ENCODE measurements at places on chromosomes 11 and 22.

- DNase-seq: no peak
These were observed 11.4 kb upstream of the HPX start for GRCh38 chr11:6452219-6452618.

DNA sequence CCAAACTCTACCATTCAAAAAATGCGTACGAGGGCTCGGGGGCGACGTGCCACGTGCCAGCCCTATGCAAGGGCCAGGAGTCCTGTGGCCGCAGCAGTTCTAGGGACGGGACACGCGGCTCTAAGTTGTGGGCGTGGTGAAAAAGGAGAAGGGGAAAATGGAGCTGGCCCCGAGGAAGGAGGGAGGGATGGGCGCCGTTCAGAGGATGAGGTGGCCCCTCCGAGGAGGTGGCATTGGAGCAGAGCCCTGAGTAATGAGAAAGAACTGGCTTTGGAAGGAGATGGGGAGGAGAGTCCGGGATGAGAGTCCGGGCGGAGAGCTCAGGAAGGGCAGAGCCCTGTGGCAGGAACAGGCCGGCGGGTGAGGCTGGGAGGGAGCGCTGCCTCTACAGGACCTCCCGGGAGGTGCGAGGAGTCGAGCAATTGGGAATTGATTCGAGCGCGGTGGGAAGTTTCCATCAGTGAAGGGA, 21.0 kb downstream of the OTUB1 start:
- DNase-seq: no peak

GRCh38 chr11:126488591-126489370, 133.3 kb downstream of the ST3GAL4 start:
- no peak for DNase-seq

GRCh38 chr11:1870721-1871466, 18.0 kb downstream of the LSP1 start:
- no peak for DNase-seq

- DNase-seq: no peak
These were observed 16.2 kb downstream of the SLC37A2 start for GRCh38 chr11:125079151-125079877.

DNA sequence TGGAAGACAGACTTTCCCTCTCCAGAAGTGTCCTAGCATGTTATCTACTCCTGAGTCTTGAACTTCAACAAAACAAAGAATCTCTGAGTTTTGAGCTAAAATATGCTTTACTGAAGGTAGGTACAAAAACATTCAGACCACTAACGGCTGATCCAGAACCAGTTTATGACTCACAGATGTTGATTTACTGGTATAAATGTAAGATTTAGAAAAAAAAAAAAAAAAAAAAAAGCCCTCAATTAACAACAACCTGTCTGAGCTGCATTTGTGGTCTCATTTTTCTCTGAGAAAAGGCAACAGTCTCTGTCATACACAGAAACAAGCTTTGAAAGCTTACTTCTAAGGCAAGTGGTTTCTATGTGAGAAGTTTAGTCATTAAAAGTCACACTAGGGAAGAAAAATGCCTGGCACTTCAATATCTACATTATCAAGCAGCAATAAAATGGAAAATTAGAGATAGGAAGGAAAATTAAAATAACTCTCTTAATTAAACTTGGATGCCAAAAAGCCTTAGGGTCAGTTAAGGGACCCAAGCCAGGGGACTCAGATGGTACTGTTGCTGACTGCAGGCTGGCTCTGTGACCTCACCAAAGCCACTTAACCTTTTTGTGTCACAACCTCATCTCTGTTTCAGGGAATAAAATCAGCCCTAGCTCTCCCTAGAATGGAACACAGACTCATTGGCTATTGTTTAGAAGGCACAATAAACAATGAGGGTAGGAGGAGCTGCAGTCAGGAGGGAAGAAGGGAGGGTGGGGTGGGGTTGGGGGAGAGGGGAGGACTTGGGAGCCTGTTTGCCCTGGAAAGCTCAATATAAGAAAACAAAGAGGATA, 61.7 kb downstream of the ETS1 start:
- no peak for DNase-seq

Data from COR-L47 (cell line).